Muscle of back (tissue), 13 donors: ENCODE measurements at places on chromosomes 3 and 15.

- DNase-seq: no peak
These were observed 13.2 kb downstream of the ALDH1A2 start for GRCh38 chr15:58052334-58052733.

GRCh38 chr3:30355622-30356021 lies 250.8 kb upstream of the TGFBR2 start:
- DNase-seq: no peak

- DNase-seq: no peak
These were observed 13.4 kb downstream of the SEC62 start for GRCh38 chr3:169980055-169980454.

GRCh38 chr3:164406281-164406680 lies 672.0 kb downstream of the SI start:
- DNase-seq: no peak

DNA sequence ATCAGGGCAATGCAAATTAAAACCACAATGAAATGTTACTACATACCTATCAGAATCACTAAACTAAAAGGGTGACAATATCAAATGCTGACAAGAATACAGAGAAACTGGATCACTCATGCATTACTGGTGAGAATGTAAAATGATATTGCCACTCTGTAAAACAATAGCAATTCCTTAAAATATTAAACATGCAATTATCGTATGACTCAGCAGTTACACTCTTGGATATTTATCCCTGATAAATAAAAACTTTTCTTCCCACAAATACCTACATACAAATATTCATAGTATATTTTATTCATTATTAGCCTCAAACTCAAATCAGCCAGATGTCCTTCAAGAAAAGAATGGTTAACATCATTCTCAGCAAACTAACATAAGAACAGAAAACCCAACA lies 25.9 kb upstream of the RAB6B start:
- DNase-seq: no peak

DNA sequence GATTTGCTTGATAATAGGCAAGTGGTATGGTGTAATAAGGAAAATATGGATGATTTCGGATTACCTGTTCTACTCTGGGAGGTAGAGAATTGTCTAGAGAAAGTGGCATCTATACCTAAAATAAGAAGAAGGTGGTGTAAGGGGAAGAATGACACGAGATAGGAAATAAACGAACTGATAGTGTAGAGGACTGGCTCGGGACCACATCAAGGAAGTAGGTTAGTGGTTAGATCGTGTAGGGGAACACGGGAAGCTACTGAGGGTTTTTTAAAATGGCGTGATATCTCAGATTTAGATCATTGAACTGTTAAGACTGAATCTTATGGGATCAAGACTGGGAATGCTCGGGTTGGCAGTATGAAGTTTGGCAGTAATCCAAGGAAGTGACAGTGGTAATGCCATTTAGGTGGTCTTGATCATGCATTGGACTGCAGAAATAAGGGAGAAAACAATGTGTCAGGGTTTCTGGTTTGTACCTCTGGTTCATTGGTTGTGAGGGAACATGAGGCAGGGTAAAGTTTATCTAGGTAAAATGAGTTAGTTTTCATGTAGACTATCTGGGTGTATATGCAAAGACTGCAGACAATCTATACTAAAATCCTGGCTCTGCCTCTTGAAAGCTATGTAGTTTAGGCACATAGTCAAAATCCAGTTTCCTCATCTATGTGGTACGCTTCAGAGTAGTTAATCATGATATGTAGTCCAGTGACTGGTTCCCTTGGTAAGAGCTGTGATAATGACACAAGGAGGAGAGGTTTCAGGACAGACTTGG lies 7.4 kb downstream of the RPL14 start:
- no peak for DNase-seq

- no peak for DNase-seq
These were observed 36.2 kb downstream of the UMPS start for GRCh38 chr3:124766113-124767095.

- no peak for DNase-seq
These were observed 205.5 kb downstream of the MECOM start for GRCh38 chr3:169457807-169458697.

GRCh38 chr15:82750831-82751180 lies 41.1 kb upstream of the AP3B2 start:
- no peak for DNase-seq

DNA sequence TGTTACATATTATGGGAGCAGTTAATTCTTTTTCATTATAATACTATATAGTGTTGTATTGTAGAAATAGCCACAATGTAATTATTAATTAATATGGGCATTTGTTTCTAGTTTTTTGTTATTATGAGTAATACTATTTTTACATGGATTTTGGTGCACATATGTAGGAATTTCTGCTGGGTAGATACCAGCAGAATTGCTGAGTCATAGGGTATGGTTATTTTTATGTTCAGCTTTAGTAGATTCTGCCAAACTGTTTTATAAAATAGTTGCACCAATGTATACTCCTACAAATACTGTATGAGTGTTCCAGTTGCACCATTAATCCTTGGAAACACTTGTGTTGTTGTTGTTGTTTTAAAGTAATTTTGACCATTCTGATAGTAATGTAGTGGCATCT lies 91.5 kb downstream of the SH3GL3 start:
- DNase-seq: no peak

GRCh38 chr3:46228260-46229242 lies 13.7 kb upstream of the CCR3 start:
- no peak for DNase-seq

GRCh38 chr3:54563501-54564200 lies 364.2 kb downstream of the LRTM1 start:
- no peak for DNase-seq

DNA sequence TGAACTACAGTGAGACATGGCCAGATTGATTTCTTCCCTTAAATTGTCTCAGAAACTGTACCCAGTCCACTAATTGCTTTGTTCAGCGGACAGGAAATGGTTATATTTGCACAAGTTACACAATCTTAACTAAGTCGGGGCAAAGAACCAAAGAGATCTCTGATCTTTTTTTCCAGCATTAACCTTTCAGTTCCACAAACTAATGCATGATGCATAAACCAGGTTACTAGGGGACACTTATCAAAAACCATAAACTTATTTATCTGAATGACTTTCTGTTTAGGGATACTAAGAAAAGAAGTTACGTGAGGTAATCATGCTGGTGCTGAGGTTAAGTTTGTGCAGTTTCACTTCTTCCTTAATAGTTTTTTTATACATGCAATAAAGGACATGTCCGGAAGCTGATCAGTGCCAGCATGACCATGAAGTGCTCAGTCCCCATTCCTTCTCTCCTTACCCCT lies 22.4 kb downstream of the FNDC3B start:
- DNase-seq: no peak

GRCh38 chr15:58521293-58521991 lies 89.7 kb downstream of the LIPC start:
- peak; percentile 77 for DNase-seq

DNA sequence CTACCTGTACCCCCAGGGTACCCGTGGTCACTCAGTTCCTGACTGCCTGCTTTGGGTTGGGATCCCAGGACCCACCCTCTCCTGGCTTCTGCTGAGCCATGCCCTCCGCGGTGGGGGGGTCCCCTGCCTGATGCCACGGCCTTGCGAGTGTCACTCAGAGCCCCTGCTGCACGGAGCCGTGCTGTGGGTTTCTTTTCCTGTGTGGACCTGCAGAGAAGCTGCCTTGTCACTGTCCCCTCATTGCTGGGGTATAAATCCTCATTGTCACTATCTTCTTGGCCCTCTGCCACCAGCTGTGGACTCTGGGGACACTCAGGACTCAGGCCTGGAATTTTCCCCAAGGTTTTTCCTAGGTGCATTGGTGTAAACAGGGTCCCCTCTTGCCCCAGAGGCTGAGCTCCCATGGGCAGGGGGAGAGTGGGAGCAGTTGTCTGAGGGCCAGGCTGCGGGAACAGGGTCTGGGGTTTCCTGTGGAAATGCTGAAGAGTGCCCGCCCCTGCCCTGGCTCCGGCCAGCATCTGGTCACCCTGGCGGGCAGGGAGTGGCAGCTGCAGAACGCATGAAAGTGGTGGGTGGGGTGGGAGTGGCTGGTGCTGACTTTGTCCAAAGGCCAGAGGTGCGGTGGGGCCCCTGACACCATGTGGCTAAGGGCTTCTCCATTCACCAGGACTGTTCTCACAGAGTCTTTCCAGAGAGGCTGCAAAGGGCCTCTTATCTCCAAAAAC lies 191.7 kb downstream of the GOLGA6L6 start:
- DNase-seq: no peak

DNA sequence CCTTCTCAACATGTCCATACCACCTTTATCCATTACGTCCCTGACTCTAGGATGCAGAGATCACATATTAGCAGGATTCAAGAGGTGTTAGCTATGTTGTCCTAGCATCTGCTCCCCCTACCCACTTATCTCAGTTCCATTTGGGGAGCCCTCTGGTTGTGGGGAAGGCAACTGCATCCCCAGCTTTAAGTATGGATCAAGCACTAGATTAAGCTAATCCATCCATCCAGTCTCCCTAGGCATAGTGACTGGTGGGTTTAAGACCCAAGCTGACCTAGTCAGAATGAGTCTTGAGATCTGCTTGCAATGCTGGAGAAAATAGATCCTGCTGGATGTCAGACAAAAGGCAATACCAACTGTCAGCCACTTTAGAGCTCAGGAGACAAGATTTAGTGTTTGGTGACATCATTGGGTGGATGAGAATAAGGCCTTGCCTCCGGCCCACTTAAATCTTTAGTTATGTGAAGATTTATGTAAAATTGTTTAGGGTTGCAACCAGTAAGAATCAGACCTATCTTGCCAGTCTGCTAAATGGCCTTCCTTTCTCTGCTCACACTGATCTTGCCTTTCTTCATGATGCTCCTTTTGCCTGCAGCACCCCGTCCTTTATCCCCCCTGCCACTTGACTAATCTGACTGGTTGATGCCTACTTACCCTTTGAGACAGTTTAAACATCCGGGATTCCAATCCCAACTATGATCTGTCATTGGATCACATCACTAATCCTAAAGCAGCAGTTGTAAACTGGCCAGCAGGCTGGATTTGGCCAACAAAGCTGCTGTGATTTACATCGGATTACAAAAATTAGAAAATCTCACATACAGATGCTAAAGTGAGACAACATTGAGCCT lies 2.1 kb upstream of the ISY1 start:
- no peak for DNase-seq

DNA sequence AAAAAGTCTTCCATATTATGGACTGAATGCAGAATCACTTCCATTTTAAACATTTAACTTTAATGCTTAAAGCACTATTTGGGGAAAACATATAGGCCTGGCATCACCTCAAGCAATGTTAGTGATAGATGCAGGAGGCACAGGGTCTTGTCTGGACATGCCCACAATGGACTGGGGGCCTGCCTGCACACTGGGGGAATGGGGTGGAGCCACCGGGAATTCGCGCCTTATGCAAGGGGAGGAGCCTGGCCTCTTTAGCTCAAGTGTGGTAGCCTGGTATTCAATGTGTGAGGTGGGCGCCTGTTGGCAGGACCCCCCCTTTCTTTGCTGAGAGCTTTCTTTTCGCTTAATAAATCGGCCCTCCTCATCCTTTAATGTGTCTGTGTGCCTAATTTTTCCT lies 29.9 kb downstream of the ACKR4 start:
- DNase-seq: no peak

DNA sequence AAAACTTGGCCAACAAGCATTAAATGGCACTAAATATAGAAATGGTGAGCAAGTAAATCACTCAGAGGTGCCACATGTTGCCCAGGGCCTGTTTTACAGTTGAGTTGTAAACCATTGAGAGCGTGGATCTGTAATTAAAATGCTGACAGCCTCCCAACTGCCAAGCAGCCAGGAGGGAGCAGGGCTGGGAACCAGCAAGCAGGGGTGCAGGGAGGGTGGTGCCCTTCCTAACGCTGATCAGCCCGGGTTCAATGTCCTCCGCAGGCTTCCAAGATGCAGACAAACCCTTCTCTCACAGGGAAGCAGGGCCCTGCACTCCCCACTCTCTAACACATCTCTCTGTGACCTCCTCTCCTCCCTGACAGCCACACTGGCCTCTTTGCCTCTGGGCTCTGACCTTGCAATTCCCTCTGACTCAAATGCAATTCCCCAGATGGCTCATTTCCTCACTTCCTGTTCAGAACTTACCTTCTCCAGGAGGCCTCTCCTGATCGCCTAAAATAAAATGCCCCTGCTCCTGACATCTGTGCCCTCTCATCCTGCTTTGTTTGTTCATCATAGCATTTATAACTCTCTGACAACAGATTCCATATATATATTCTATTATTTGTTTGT lies 40.0 kb downstream of the WNT7A start:
- DNase-seq: no peak

DNA sequence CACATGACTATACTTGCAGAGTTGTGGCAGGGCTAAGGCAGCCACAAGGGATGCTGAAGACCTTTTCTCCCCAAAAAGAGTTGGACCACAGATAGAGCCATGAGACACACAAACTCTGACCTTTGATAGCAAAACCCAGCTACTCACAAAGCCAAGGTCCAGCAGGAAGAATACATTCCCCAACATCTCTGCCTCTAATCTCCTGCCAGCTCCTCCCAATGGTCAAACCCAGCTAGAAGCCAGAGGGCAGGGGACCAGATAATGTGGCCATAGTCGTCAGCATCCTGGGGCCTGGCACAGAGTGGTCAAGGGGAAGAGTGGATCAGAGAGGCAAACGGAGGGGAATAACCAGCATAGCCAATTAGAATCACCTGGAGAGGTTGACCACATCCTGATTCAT lies 28.2 kb downstream of the SLC6A1 start:
- DNase-seq: no peak

DNA sequence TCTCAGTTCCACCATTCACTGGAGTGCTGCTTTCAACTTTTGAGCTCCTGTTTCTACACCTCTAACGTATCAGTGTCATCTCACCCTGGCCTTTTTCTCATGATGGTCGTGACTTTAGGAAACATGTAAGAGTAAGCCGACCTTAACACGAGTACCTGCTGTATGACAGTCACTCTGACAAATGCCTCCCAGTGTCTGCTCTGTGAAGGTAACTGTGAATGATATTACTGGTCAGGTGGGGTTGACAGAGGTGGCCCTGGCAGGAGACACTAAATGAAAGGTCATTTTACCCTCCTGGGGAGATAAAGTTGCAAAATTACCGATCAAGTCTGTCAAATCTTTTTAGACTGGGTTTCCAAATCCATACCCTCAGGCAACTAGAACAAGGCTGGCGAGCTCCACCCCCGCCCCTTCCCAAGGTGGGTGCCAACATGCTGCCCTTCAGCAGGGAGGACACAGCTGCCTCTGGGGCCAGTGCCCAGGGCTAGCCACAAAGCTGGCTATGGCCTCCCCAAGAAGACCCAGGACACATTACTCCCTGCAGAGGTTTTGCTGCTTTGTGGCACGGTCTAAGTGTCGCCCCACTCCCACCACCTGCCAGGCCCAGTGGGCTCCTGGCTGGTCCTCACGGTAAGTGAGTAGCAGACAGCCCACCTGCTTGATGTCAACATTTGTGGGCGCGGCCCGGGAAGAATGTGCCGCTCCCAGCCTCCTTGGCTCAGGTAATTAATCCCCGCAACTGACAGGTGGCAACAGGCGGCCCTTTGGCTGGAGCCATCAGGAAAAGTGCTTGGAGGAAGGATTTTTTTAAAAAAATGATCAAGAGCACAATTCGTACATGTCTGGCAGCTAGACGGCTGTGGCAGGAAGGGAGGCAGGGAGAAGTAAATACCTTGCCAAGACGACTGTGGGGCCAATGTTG lies 211.8 kb downstream of the TP63 start:
- no peak for DNase-seq
